ENCODE measurements at places on chromosomes 11 and 22.

- no peak for DNase-seq
Measured at GRCh38 chr11:60786811-60787567, 1.9 kb downstream of the MS4A10 start.

- DNase-seq: peak; percentile 42
Measured at GRCh38 chr11:96219981-96220623, 122.9 kb downstream of the MAML2 start.

- DNase-seq: peak; percentile 77
Measured at GRCh38 chr22:37498289-37498909, 12.2 kb upstream of the MFNG start.

GRCh38 chr11:114836161-114836560, 157.8 kb downstream of the NXPE2 start:
- no peak for DNase-seq

DNA sequence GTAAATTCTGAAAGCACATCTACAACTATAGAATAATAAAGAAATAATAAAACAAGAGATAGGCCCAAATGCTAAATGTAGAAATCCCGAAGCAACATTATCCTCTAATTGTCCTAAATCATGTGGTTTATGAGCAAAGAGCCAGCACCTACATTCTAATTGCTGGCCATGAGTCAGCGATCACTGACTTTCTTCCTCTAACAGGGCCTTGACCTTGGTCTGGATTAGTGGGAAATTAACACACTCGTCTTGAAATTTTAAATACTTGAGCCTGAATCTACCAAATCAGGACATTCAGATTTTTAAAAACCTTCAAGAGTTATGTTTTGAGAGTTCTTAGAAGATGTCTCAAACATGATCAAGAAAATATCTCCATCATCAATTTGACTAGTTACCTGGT, 727.6 kb downstream of the METTL15 start:
- DNase-seq: no peak

DNA sequence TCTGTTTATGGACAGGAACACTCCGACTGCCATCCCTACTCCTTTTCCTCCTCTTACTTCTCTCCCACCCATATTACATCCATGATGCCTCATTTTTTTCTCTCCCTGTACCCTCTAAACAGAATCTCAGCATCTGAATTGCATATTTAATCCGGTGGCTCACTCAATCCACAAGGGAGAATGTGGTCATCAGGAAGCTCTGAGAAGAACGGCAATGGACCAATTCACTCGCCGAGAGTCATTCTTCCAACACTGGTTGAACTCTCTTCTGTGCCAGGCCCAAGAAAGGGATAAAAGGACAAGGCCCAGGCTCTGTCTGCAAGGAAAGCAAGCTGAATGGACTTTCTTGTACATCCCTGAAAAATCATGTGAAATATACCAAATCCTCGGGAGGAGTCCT, 15.9 kb downstream of the MAP6 start:
- no peak for DNase-seq

DNA sequence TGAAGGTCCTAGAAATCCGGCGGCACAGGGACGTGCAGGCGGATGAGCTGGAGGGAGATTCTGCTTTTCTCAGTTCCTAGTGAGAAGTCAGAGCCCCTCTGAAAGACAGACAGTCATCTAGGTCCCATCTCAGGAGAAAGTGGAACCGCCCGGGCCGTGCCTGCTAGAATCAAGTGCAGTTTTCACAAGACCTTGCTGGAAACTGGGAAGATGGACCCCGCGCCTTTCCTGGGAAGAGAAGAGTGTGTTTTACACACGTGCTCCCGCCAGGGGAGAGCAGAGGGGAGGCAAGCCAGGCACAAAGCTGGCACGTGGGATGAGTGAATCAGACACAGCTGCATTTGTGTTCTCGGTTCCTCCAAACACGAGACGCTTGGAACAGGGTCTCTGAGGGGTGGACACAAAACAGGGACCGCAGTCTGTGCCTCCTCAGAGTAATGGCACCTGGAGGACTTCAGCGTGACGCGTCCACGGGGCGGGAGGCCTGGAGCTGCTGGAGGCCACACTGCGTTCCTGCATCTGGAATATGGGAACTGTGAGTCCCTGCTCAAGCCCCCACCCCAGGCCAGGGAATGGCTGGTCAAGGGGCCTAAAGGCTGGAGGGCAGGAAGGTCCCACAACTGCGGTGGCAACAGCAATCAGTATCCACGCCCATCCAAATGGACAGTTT, 218.3 kb downstream of the BRD1 start:
- DNase-seq: no peak

GRCh38 chr11:31875866-31876560, 64.9 kb upstream of the PAX6 start:
- no peak for DNase-seq

GRCh38 chr11:9861860-9862725, 198.2 kb downstream of the SWAP70 start:
- peak; percentile 90 for DNase-seq
